HS-5 (cell line): ENCODE measurements at places on chromosomes 7 and 10.

DNA sequence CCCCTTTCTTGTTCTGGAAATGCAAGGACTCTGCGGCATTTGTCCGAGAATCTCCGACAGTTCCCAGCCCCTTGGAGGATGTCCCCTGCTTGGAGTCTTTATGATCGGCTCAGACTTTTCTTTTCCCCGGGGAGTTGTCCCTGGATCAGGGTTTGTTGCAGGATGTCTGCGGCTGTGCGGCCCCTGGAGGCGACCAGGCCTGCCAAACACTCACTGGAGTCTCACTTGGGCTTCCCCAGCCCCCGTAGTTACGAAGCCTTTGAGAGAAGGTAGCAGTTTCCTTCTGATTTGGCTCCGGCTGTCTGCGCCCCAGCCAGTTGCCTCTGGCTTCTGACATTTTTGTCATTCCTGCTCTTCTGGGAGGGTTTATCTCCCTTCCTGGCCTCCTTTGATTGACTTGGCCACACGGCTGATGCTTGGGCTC, 16.1 kb downstream of the COL26A1 start:
- no peak for DNase-seq

DNA sequence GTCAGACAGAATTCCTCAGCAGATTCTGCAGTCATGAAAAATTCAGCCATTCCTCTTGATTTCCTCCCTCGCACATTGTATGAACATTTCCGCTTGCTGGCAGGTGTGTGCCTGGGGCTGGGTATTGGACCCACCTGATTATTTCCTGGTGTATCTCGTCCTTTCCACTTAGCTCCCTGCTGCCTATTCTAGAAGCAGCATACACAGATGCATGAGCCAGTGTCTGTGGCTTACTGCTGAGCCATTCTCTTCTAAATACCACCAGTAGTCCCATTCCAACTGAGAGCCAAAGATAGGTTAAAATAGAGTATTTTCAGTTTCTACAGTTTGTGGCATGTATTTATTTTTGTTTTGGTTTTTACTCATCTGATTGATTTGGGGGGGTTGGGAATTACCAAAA, 270.1 kb upstream of the AKR1E2 start:
- DNase-seq: no peak

DNA sequence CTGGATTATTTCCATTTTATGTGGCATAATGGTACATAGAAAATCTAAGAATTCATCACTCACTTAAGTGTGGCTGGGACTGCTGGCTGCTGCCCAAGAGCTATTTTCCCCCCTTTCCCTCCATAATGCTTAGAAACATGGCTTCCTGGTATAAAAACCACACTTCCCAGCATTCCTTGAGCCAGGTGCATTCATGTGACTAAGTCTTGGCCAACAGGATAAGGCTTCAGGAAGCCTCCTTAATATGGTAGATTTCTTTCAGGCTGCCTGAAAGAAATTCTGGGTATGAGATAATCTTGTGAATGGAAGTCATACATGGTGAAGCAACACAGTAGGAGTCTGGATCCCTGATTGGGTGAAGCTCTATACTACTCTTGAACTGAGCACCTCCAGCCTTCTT, 178.0 kb downstream of the JAZF1 start:
- no peak for DNase-seq

DNA sequence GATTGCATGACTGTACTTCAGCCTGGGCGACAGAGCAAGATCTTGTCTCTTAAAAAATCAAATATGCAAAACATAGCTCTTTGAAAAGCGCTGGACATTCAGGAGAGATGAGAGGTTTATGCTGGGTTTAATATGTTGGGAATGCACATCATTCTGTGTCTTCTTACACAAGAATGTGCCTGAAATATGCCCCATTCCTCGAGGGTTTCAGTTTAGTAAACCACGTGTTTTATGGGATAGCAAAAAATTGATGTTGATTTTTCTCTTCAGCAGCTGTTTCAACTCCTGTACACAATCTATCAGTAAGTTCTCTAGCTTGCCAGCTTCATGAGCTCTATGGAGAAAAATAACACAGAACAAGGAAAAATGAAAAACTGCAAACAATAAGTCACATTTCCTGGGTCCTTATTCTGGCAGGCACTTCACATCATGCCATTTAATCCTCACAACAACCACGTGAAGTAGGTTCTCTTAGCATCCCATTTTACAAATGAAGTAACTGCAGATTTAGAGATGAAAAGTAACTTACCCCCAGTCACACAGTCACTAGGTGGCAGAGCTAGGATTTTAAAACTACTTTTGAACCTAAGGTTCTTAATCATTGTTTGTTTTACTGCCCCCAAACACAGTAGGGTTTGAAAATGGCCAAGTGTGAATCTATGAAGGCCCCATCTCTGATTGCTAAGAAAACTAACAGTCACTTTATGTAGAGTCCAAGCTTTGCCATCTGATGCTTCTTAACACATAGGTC, 423.6 kb downstream of the PHTF2 start:
- DNase-seq: no peak

GRCh38 chr10:31749981-31750840, 178.4 kb downstream of the ARHGAP12 start:
- no peak for DNase-seq

- no peak for DNase-seq
Observed at GRCh38 chr10:113060201-113061053, 110.4 kb downstream of the TCF7L2 start.

DNA sequence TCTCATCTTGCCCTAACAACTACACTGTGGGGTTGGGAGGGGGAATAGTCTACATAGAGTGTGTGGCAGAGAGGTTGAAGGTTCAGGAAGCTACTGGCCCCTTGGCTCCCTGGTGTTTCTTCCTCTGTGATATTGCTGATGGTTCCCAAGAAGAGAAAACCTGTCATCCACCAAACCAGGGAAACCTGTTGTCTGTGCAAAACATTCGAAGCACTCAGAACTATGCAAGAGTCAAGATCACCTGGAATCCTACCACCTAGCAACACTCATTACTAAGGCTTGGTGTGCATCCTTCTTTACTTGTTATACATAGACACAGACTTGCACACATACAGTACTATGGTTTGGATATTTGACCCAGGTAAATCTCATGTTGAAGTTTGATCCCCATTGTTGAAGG, 46.5 kb upstream of the MKI67 start:
- DNase-seq: no peak

GRCh38 chr10:71223347-71224058, 11.1 kb downstream of the UNC5B start:
- DNase-seq: no peak

- no peak for DNase-seq
Observed at GRCh38 chr7:111730476-111731300, 168.4 kb upstream of the IMMP2L start.

DNA sequence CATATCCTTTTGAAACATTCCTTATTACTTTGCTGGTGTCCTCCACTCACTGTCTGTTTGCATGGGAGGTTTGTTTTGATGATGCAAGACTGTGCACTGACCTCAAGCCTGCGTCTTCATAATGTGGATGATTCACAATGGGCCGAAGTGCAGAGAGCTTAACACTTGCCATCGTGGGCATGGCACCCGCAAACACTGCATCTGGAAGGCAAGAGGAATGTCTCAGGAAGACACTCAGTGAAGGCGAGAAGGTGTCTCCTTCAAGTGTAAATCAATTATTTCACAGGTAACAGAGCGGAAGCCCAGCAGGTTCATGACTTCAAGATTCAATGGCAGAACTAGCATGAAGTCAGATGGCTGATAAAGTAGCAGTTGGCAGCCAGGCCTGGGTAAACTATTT, 98.1 kb downstream of the DPY19L1 start:
- peak; percentile 77 for DNase-seq

DNA sequence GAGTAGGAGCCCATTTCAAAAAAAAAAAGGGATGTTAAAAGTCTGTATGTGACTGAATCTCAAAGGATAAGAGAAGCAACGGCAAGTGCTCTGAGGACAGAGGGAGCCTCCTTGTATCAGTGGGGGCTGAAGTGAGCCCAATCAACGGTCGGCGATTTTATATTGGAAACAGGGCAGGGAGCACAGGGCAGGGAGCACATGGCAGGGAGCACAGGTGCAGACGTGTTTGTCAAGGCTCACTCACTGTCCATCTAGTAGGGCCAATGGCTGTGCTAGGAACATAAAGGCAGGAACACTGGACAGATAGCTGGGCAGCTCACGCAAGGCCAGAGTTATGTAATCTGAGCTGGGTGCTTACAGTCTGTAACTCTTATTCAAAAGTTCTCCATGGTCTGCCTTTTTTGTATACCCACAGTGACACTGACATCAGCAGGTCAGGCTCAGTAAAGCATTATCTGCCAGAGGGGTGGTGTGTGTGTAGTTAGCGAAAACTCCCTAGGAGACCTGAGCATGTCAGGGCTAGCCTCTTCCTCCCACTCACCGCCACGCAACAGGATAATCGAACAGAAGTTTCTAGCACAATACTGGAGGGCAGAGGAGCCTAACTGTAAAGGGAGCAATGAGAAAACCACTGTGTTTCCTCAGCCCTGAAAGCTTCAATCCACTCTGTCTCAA, 15.4 kb downstream of the AKR1B1 start:
- no peak for DNase-seq

DNA sequence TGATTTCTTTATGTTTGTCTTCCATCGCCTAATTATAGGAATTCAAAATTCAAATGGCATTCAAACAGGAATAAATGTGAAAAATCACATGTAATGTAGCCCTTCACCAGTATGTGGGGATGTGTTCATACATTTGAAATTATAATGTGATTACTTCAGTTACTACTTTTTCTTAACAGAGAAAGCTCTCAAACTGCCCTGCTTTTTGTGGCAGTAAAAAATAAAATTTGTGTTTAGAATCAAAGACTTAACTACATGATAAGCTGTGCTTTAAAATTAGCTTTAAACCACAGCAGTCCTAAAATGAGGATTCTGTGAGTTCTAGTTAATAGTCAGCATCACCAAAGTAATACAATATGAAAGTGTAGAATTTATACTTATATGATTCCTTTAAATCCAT, 7.8 kb upstream of the HERC4 start:
- DNase-seq: no peak

DNA sequence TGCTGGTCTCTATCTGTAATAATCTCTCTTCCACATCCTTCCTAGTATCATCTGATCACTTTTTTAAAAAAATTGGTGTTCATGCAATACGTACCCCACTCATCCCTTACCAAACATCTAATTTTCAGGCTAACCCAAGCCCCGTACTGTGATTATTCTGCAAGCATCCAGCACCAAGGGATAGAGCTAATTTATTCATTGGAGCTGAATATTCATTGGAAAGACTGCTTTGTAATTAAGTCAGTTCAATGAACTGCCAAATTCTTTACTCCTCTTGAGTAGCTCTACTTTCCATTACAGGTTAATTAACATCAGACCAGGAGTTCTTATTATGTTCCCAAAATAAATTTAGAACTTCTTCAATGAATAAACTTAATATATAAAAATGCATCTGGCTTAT, 66.4 kb upstream of the MRLN start:
- no peak for DNase-seq
